NCI-H1092 treated with DMSO at 0.1 percent for 48 hours (cell line): ENCODE measurements at places on chromosomes 16 and 17.
A peak's percentile ranks its signal among the peaks of the same experiment; 100 is the strongest.

GRCh38 chr17:37736428-37736827, 8.4 kb downstream of the HNF1B start:
- no peak for DNase-seq

DNA sequence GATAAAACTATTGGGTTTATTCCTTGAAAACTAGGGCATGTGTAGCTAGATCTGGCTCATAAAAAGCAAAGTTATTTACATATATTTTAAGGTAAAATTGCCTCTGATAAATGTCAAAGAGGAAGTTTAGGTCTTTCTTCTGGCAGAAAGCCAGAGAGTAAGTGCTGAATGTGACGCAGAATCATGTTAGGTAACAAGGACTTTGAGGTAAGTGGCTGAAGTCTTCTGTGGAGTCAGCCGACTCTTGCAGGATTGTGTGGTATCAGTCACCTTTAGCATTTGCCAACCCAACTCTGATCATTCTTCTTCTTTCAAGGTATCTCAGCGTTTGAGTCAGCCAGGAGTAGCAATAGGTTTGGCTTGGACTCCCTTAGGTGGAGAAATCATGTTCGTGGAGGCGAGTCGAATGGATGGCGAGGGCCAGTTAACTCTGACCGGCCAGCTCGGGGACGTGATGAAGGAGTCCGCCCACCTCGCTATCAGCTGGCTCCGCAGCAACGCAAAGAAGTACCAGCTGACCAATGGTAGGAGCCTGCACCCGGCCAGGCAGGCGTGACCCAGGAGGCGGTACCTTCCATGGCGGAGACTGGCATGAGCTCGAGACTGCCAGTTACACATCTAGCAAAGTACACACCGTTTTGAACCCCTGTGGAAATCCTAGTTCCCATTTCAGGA, 37.9 kb downstream of the SIAH1 start:
- no peak for DNase-seq

DNA sequence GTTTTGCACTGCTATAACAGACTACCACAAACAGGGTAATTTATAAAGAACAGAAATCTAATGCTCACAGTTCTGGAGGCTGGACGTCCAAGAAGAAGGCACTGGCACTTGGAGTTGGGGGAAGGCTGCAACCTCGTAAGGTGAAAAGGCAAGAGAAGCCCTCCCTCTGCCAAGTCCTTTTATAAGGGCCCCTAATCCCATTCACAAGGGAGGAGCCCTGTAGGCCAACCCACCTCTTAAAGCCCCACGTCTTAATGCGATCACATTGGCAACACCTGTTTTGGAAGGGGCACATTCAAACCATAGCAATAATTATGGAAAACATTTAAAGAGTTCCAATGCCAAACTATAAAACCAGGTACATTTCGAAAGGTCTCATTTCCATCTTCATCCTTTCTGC, 5.2 kb downstream of the PKD1L3 start:
- DNase-seq: no peak

DNA sequence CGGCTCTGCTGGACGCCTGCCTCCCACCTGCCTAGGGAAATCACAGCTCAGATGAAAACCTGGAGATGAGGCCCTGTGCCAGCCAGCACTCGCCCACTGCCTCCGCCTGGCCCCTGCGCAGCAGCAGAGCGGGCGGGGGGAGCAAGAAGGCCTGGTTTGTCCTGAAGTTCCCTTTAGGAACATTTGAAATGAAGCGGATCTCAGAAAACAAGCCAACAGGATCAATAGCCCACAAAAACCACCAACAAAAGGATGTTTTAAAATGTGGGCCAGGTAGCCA, 48.0 kb downstream of the RBFOX3 start:
- no peak for DNase-seq

DNA sequence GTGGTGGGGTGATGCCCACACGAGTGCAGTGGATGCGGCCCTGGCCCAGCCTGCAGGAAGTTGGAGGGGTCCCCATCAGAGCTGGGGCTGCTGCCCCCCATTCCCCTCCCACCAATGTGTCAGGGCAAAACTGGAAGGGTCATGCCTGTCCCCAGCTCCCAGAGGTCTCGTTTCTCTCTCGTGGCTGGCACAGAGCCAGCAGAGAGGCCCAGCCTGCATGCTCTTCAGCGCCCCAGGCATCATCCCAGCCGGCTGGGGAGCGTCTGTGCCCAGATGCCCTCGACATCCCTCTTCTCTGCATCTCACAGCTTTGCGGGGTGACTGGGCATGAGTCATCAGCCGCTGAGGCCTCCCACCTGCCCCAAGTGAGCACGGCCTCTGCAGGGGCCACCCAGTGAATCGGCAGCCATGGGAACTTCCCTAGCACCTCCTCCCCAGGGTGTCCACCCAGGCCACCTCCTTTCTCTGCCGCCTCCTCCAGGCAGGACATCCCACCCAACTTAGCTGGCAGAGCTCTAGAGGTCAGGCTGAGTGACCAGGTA, 9.8 kb upstream of the CSNK1D start:
- DNase-seq: peak; percentile 15

DNA sequence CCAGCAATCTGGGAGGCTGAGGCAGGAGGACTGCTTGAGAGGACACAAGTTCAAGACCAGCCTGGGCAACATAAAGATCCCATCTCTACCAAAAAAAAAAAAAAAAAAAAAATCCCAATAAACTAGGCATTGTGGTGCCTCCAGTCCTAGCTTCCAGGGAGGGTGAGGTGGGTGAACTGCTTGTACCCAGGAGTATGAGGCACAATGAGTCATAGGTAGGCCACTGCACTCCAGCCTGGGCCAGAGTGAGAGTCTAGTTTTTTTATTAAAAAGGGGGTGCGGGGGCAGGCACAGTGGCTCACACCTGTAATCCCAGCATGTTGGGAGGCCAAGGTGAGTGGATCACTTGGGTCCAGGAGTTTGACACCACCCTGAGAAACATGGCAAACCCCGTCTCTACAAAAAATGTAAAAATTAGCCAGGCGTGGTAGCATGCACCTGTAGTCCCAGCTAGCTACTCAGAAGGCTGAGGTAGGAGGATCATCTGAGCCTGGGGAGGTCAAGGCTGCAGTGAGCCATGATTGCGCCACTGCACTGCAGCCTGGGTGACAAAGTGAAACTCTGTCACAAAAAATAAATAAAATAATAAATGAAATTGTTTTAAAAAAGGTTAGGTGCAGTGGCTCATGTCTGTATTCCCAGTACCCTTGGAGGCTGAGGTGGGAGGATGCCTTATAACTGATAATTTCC, 7.8 kb upstream of the CHST6 start:
- no peak for DNase-seq

DNA sequence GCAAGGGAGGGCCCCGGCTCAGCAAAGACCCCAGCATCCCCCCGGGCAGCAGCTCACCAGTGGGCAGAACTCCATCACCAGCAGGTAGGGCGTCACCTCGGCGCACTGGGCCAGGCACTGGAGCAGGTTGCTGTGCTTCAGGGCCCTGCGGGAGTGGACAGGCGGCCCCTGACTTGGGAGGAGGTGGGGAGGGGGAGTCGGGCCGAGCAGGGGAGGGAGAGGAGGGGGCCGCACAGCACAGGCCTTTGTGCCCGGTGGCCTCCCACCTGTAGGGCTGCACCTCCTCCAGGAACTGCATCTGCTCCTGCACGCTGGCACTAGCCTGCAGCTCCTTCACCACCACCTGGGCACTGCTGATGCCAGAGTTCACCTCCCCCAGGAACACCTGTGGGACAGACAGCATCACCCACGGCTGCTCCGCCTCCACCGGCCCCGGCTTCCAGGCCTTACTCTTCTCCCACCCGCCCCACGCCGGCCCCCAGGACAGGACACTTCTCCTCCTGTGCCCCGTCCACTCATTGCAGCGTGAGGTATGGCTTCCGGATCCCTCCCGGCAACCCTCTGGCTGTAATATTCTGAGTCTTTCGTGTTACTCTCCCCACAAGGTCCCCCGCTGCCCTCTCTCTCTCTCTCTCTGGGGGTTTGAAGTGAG, 37.7 kb upstream of the PVALEF start:
- no peak for DNase-seq

- DNase-seq: no peak
Observed at GRCh38 chr17:2030779-2031163, 818 bp downstream of the DPH1 start.

GRCh38 chr16:49335828-49336227, 37.8 kb upstream of the C16orf78 start:
- DNase-seq: no peak

DNA sequence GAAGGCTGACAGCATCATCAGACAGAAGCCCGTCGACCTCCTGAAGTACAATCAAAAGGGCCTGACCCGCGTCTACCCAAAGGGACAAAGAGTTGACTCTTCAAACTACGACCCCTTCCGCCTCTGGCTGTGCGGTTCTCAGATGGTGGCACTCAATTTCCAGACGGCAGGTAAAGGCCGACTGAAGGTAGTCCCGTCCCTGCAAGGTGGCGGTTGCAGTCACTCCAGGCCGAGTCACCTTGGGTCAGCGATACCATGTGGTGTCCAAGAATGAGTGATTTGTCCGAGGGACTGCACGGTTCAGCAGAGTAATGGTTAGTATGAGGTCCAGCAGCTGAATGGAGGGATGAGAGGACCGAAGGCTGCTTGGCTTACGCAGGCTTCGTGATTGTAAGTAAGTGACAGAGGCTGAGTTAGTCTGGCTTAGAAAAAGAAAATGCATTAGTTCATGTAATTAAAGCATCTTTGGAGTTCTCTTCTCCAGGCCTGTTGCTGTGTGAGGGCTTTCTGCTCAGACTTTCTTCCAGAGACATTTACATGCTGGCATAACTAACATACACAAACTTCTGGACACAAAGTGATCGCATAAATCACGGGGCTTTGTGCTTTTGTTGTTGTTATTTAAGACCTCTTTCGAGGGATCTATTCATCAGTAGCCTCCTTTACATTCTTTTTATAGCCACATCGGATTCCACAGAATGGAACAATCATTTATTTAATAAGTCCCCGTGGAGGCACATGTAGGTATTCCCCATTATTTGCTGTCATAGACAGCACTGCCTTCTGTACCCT, 74.9 kb downstream of the SDR42E1 start:
- no peak for DNase-seq

GRCh38 chr17:80858301-80859001, 133.2 kb upstream of the CHMP6 start:
- DNase-seq: no peak

DNA sequence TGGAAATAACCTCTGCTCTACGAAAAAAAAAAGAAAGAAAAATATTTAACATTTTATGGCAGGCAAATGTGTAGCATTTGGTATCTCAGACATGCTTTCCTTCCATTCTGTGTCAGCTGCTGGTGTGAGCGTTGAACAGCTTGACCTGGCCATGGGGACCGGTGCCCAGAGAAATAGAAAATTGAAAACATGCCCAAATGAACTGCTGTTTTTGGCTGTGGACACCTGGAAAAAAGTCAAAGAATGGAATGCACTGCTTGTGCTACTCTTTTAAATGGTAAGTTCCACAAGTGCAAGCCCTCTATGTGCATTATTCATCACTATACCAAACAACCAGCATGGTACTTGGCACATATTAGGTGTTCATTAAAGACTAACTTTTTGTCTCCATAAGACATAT, 127.2 kb downstream of the CDH8 start:
- DNase-seq: no peak

- no peak for DNase-seq
Observed at GRCh38 chr16:9837481-9837880, 344.7 kb downstream of the GRIN2A start.

GRCh38 chr17:7329997-7330637, 982 bp upstream of the NEURL4 start:
- DNase-seq: peak; percentile 72

- peak; percentile 5 for DNase-seq
Observed at GRCh38 chr16:81374550-81374949, 59.8 kb downstream of the GAN start.

- no peak for DNase-seq
Observed at GRCh38 chr17:76531486-76532038, 5.9 kb downstream of the CYGB start.

- DNase-seq: no peak
Observed at GRCh38 chr17:77491921-77492445, 351.2 kb downstream of the SEC14L1 start.

DNA sequence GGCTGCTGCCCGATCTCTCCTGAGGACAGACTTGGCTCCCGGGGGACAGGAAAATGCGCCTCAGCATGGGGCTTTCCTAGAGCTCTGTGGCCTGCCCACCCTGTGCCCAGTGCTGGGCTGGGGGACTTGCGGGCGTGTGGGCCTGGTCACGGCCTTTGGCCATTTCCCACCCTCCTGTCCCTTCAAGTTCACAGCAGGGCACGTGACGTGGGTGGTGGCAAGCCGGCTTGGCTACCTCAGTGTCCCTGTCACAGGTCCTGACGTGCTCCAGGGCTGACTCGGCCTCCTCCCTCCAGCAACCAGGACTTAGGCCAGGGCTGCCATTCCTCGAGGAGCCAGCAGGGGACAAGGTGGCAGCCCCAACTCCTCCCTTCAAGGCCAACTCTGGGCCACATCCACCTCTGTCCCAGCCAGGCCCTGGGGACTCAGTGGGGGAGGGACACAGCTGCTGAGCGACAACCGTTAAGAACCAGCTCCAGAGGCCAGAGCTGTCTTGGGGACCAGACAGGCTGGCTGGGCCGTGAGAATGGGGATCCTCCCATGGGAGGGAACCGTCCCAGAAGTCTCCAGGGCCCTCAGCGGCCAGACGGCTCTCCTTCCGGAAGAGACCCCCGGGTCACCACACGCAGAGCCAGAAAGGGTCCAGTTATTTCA, 981 bp upstream of the UNC13D start:
- no peak for DNase-seq

DNA sequence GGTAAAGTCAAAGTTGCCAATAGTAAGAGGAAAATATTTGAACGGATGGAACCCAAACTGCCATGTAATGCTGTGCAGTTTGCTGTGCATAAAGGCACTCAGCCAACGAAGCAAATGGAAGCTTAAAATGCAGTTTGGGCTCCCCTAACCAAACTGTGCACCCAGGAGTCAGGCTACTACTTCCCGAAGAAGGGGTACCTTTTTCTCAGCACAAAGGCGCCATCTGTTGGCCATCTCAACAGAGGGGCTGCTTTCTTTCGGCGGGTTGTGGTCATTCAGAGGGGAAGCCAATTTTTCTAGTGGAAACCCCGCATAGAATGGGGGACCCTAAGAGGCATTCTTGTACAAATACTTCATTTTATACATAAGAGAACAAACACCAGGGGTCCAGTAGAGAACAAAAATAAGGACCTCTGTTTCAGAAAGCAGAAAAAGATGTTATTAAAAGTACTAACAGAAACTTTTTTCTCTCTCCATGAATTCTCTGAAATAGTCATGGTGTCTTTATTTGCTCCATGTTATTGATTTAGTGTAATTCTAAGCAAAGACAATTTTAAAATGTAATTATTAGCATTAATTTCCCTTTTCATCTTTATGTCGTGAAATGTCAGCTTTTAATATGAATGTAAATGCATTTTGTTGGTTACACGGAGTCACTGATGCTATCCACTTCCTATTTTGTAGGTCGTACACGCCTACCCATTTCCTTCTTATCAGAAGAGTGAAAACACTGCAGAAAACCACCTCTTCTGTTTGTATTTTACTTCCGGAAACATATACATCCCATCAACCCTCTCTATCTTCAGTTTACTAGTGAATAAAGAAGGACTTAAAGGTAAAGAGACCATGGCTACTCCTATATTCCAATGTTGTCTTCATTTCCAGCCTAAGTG, 453.3 kb downstream of the KCNJ2 start:
- DNase-seq: peak; percentile 46

- DNase-seq: no peak
Observed at GRCh38 chr16:23754594-23755483, at the start of gene CHP2. Gene CHP2 (plus strand): TSS chr16:23755026. CDS start chr16:23755050, 24 bp downstream.

- no peak for DNase-seq
Observed at GRCh38 chr16:77679391-77679790, 42.9 kb upstream of the NUDT7 start.

GRCh38 chr17:69884846-69885245, 190.2 kb upstream of the KCNJ16 start:
- no peak for DNase-seq
